ENCODE measurements at places on chromosomes 16 and 17.

- no peak for DNase-seq
Observed at GRCh38 chr17:78878261-78878660, 24.7 kb downstream of the CEP295NL start.

- DNase-seq, result no peak
Observed at GRCh38 chr17:5220074-5220473, 14.6 kb downstream of the SCIMP start.

GRCh38 chr16:49747654-49748053, 108.3 kb downstream of the ZNF423 start:
- DNase-seq, result no peak

DNA sequence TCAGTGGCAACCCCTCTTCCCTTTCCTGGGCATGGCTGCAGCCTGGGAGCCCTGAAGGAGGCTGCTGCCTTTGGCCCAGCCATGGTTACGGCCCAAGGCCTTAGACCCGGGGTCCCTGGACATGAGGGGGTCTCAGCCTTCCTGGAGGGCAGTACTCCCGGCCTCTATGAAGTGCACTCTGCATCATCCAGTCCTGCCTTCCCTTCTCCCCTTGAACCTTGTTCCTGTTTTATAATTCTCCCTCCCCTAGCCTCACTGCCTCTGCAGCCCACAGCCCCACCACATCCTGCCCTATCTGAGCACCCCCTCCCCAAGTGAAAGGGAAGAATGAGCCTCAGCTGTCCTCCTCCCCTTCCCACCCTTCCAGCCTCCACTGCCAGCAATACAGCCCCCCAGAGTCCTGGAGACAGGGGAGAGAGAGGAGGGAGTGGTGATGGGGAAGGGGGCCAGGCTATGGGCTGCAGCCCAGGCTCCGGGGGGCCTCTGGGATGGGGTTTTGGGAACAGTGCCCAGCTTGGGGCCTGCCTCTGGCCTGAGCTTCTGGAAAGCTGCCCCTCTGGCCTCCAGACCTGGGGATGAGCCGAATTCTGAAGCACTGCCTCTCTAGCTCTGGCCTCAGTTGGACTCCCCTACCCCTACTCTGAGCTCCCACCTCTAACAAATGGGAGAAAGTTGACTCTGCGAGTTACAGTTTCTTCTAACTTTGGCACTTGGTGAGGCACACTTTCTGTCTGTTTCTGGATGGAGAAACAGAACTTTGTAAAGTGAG, 7.6 kb downstream of the CCR7 start:
- DNase-seq, result no peak

- no peak for DNase-seq
Observed at GRCh38 chr16:57906382-57907316, 64.3 kb downstream of the CNGB1 start.
